Kidney capillary endothelial cell (primary cell): ENCODE measurements at places on chromosomes 16 and 17.

GRCh38 chr17:72571813-72572396 is 451.1 kb downstream of the SOX9 start:
- DNase-seq, result no peak

- no peak for DNase-seq
Measured at GRCh38 chr16:49980166-49980565, 44.9 kb upstream of the CNEP1R1 start.

DNA sequence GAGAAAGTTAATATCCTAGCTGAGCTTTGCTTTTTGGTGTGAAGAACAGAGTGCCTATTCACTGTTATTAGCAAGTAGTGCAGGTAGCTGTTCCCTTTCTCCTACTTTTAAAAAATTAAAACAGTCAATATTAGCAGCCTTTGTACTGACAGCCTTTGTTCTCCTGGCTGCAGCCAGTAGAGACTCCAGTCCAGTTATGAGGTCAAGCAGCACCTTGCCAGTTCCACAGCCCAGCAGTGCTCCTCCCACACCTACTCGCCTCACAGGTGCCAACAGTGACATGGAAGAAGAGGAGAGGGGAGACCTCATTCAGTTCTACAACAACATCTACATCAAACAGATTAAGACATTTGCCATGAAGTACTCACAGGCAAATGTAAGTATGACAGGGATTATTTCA is 22.6 kb downstream of the AKTIP start:
- DNase-seq, result no peak

DNA sequence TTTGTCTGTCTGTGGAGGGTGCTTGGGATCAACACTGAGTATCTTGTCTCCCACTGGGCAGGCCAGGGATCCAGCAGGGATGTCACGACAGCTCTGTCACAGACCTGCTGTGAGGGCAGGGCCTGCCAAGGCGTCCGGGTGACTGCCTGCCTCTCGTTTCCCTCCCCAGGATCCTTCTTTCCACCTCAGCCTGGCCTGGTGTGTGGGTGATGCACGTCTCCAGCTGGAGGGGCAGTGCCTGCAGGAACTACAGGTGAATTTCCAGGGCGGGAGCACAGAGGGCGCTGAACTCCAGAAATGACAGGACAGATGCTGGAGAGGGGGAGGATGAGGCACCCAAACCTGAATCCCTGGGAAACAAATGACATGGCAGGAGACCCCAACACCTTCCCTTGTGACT is 6.8 kb upstream of the MMP15 start:
- DNase-seq, result no peak

DNA sequence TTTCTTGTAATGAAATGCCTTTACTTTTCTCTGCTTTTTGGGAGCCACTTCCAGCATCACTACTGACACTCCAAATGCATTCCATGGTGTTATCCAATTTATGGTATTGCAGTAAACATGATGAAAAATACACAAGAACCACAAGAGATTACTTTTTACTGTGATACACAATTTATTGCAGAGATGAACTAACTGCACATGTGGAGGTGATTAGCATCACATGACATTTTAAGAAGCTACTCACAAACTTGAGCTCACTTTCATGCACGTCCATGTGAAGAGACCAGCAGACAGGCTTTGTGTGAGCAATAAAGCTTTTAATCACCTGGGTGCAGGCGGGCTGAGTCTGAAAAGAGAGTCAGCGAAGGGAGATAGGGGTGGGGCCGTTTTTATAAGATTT is 780.5 kb upstream of the GOT2 start:
- no peak for DNase-seq

GRCh38 chr16:79452671-79453070 is 147.9 kb downstream of the MAF start:
- DNase-seq, result no peak

DNA sequence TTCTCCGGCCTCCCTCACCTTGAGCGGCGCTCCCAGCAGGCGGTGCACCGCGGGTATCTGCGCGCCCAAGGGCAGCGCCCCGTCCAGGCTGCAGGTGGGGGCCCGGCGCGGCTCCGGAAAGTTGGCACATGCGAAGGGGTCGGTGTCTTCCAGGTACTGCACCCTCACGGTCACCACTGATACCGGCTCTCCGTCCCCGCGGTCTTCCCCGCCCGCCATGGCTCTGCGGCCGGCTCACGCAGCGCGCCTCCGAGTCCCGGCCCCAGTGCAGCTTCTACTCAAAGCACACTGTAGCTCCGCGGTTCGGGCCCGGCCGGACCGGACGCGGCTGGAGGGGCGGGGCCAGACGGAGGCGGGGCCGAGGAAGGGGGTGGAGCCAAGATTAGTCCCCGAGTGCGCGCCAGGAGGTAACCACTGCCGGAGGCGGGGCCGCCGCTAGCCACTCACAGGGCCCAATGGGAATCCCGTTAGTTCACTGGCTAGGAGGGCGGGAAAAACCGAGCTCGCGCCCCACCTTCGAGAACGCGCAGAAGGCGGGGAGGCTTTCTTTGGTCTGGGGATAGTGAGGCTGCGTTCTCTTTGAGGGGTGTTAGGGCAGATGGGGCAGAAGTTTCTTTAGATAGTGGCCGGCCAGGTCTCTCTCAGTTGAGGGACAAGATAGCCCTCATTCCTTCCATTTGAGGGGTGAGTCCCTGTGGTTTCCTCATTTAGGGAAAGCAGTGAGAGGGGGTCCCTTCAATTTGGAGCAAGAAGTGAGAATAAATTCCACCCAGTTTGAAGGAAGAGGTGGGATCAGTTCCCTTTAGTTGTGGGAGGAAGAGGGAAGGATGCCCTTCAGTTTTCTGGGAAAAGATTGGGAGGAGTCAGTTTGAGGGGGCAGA is at the start of gene FHOD1:
Gene FHOD1 (minus strand): TSS at position 290 of the 881 bp plus-strand sequence. CDS start 71 bp downstream, at position 219.
- DNase-seq, result peak; percentile 95

DNA sequence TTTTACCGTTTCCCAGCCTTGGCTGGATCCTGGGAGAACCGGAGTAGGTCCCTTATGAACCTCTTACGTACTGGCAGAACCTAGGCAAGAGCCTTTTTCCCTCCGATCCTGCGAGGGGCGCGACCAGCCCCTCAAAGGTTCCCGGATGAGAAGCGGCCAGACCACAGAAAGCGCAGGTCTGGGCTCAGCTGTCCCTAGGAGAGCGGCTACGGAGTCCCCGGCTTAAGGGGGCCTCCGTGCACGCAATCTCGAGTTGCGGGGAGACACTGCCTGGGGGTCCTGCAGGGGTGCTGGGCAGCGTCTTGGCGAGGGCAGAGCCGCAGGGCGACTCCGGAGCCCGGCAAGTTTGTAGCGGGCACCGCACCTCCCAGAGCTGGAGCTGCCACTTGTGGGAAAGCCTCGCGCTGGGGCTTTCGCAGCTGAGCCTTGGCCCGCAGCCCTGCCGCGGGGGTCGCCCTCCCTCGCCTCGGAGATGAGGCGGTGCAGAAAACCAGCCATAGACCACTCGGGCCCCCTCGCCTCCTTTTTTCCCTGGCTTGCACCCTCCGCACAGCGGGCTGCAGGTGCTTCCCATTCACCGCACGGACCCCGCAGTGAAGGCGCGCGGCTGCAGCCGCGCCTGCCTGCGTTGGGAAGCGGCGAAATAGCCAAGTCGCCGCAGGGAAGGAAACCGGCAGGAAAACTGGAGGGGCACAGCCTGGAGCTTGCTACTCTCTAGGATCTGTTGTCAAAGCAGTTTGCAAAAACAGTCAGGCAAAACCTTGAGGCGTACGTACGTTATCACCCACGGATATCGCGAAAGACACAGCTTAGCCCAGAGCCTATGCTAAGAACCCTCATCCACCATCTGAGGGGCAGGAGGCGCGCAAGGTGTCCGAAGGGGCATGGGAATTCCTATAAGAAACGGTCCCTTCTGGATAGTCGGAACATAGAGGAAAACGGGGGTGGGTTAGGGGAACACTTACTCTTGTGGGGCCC is 834 bp downstream of the CDH8 start:
- DNase-seq, result peak; percentile 18

DNA sequence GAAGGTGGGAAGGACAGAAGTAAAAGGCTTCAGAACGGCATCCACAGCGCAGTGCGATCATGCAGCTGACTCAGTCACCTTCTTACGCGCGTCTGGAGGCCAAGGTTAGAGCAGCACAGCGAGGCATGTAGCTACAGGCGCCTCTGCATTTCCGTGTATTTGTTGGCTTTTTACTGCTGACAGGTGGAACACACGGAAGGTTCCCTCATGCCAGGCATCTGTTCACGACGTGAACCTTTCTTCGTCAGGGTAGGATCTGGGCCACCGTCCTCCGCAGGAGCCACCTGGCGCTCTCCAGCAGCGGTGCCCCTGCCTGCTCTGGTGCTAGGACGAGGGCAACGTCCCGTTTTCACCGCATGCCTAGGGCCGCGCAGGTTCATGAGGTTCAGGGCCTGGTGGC is 15.3 kb downstream of the TMEM204 start:
- DNase-seq, result no peak
